ENCODE measurements at places on chromosomes 3 and 15. TPM values are rescaled to one million over a fixed set of nuclear protein-coding genes. Genes with fewer than 3 reads are reported as not detected.

DNA sequence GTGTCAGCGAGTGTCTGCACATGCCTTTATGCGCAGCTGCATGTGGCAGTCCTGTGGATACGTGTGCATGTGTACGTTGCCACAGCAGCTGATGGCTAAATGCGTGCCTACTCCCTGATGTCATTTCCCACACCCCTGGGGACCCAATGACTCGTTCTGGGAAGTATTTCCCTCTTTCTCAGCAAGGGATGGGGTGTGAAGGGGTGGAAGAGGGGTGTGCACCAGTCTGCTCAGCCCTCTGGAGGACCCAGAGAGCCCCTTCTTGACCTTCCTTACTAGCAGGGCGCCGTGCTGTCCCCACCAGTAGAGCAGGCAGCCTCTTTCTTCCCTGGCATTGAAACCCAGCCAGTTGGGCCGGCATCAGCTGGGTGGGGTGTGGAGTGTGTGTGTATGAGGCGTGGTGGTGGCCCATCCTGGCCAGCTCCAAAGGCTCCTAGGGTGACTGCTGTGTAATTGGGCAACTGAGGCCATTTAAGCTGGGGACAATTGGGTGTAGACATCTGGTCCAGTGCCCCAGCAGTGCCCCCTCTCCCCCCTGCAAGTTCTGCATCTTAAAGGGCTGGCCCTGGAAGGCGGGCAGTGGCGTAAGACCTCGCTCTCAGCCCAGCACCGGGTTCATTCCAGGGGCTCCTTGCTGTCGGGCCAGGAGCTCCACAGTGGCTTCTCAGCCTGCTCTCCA, 19.2 kb downstream of the SNX33 start:
- peaks cover 89% of the 10 kb centered on the region for H3K4me1 ChIP-seq
- peak; percentile 86 for DNase-seq
- H3K27me3 ChIP-seq: no peaks in the 10 kb centered on the region
- no peaks in the 10 kb centered on the region for H3K36me3 ChIP-seq

DNA sequence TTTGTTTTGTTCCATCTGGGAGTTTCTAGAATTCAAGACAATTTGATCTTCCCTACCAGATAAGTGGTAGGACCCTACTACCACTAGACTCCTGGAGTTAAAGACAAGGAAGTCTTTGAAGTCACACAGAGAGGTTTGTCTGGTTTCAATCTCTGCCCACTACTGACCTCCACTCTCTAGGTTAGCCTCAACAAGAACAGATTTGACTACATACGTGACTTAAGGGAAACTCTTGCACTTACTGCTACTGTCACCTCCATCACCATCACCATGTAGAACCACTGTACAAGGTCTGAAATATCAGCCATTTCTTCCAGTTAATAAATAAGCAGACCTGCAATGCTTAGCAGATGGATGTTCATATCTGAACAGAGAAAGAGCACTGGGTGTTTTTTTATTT, 148.3 kb upstream of the ARHGEF26 start:
- H3K36me3 ChIP-seq: no peaks in the 10 kb centered on the region
- no peak overlapping the region for H3K4me3 ChIP-seq
- no peak overlapping the region for H3K27ac ChIP-seq

DNA sequence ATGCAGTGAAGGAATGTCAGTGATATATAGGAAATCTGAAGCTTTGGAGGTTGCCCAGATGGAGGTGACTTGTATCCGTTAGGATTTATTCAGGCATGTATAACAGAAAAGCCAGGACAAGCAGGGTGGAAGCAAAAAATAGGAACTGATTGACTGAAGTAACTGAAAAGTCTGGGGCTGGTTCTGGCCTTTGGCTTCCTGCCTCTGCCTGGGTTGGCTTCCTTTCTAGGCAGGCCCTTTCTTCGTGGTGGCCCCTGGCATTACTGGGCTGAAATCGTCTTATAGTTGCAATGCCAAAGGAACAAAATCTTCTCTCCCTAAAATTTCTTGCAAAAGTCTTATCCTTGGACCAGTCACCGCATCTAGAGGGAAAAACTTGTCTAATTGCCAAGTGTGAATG, 386.1 kb downstream of the PTPRG start:
- H3K27me3 ChIP-seq: no peaks in the 10 kb centered on the region
- peaks cover 25% of the 10 kb centered on the region for H3K4me1 ChIP-seq
- H3K27ac ChIP-seq: no peak overlapping the region
- no peak for DNase-seq
- H3K4me3 ChIP-seq: no peak overlapping the region
- no peaks in the 10 kb centered on the region for H3K36me3 ChIP-seq

DNA sequence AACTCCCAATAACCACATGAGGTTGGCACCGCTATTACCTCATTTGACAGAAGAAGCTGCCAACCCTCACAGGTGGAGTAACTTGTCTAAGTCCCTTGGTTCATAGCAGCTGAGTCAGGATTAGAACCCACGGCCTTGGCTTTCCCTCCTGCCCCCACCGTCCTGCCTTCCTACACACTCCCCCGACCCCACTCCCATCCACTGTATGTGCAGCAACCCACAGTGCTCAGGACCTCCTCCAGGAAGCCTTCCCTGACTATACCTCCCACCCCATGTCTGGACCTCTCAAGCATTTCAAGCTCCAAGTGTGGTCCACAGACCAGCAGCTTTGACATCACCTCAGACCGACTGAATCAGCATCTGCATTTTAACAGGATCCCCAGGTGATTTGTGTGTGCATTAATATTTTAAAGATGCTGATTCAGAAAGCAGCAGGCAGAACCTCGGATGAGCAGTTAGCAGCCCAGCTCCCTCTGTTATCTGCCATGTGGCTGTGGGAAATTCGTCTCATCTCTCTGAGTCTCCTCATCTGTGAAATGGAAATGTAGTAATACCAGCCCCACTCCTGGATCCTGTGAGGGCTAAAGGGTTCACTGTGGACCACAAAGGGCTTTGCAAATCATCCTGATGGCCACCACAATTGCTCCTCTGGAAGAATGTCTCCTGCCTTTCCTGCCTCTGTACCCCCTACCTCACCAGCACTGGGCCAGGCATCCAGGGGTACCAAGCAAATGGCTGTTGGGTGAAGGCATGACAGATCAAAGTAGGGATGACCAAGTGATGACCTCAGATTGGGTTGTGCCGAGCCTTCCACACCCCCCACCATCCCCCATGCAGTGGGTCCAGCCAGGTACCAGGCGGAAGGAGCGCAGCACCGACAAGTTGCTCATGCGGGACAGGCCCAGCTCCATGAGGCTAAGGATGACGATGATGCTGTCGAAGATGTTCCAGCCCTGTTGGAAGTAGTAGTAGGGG, 62.7 kb downstream of the SCN5A start:
- no peaks in the 10 kb centered on the region for H3K27me3 ChIP-seq
- no peaks in the 10 kb centered on the region for H3K36me3 ChIP-seq
- H3K4me1 ChIP-seq: no peaks in the 10 kb centered on the region

The GRAMD1C gene
- 10.7 TPM for total RNA-seq

GRCh38 chr3:157469561-157470294, 33.1 kb downstream of the PTX3 start:
- no peaks in the 10 kb centered on the region for H3K27me3 ChIP-seq
- H3K4me1 ChIP-seq: no peaks in the 10 kb centered on the region
- no peaks in the 10 kb centered on the region for H3K36me3 ChIP-seq
- H3K27ac ChIP-seq: no peak overlapping the region
- H3K4me3 ChIP-seq: no peak overlapping the region

The P2RY14 gene
- 4.3 TPM for total RNA-seq

GRCh38 chr3:27311400-27311799, 57.8 kb downstream of the NEK10 start:
- no peaks in the 10 kb centered on the region for H3K36me3 ChIP-seq
- H3K4me3 ChIP-seq: no peak overlapping the region
- DNase-seq: no peak
- H3K4me1 ChIP-seq: no peaks in the 10 kb centered on the region
- no peak overlapping the region for H3K27ac ChIP-seq

The ABCF3 gene
- 50.2 TPM for total RNA-seq

GRCh38 chr15:97998307-97999071, 38.0 kb downstream of the ARRDC4 start:
- DNase-seq: no peak
- H3K27me3 ChIP-seq: no peaks in the 10 kb centered on the region
- no peak overlapping the region for H3K27ac ChIP-seq
- no peaks in the 10 kb centered on the region for H3K36me3 ChIP-seq
- H3K4me1 ChIP-seq: no peaks in the 10 kb centered on the region

- no peaks in the 10 kb centered on the region for H3K27me3 ChIP-seq
- no peak overlapping the region for H3K27ac ChIP-seq
- peaks cover 13% of the 10 kb centered on the region for H3K4me1 ChIP-seq
- no peak for DNase-seq
- no peaks in the 10 kb centered on the region for H3K36me3 ChIP-seq
These were observed 52.4 kb downstream of the TNIK start for GRCh38 chr3:171407759-171408158.

DNA sequence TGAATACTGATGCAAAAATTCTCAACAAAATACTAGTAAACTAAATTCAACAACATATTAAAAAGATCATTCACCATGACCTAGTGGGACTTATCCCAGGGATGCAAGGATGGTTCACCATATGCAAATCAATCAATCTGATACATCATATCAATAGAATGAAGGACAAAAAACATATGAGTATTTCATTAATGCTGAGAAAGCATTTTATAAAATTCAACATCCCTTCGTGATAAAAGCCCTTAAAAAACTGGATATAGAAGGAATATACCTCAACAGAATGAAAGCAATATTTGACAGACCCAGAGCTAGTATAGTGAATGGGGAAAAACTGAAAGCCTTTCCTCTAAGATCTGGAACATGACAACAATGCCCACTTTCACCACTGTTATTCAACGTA, 43.0 kb upstream of the FBN1 start:
- no peak overlapping the region for H3K27ac ChIP-seq
- no peak overlapping the region for H3K4me3 ChIP-seq
- no peaks in the 10 kb centered on the region for H3K36me3 ChIP-seq

GRCh38 chr15:50390554-50391264, 33.5 kb upstream of the USP8 start:
- H3K27ac ChIP-seq: no peak overlapping the region
- H3K27me3 ChIP-seq: no peaks in the 10 kb centered on the region
- no peak overlapping the region for H3K4me3 ChIP-seq
- H3K4me1 ChIP-seq: no peaks in the 10 kb centered on the region
- no peak for DNase-seq

DNA sequence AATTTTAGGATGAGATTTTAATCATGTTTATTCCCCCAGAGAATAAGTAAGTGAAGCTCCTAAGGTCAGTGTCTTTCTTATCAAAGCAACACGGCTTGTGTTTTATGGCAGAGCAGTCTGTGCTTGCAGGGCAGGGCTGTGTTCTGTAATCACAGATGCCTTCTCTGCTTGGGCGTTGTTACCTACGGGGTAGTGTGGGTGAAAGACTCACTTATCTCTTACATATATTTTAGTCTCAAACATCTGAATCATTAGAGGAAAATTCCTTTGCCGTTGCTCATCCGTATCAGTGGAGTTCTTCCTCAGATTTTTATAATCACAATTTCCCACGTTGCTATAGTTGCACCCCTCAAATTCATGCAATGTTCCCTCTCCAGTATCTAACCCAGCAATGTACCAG, 271.7 kb upstream of the MEIS2 start:
- no peak for DNase-seq
- H3K4me3 ChIP-seq: no peak overlapping the region
- no peaks in the 10 kb centered on the region for H3K4me1 ChIP-seq
- no peaks in the 10 kb centered on the region for H3K36me3 ChIP-seq

DNA sequence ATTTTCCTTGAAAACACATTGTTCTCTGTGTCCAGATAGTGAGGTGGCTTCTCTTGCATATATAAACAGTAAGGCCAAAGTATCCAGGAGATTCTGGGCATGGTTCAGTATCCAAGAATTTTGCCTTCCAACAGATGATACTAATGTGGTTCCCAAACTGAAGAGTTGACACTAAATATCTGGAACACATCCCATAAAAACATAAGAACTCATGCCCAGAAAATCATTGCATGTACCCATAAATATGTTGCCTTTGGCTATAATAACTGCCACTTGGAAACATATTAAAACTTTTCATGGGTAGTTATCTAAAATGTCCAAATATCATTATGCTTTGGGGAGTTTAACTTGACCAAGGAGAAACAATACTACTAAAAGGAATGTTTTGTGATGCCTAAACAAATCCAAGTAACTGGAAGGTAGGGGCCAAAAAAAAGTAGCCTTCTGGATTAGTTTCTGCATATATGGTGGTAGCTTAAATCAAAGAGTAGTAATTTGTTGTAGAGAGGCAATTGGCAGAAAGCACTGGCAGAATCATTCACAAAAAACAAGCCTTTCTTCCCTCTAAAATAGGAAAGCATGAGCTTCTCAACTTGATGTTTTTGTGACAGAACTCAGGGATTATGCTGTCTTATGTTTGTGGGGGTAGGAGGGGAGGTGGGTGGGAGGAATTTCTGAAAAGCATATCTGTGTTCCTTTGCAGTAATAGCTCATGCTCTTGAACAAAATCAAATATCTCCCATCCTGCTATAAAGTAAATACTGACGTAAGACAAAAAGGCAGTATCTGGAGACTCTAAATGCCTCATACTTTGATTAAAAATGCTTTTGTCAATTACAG, 753.9 kb downstream of the TUSC7 start:
- H3K36me3 ChIP-seq: no peaks in the 10 kb centered on the region
- peaks cover 11% of the 10 kb centered on the region for H3K4me1 ChIP-seq
- H3K27me3 ChIP-seq: no peaks in the 10 kb centered on the region

The THAP10 gene
- total RNA-seq: 1.4 TPM

DNA sequence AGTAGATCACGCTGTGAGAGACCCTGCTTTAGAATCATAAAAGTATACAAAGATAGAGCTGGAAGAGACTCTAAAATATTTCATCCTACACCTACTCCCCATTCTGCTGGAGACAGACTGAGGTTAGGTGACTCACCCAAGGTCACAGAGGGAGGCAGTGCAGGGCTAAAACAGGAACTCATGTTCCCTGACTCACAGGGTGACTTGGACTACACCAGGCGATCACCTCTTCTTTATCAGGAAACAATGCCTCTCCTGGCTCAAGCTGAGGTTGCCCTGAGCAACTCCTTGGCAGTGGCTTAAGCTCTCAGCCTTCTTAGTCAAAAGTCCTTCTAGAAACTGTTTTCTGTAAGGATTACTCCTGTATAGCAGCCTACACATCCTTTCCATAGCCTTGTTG, 26.4 kb upstream of the TNFAIP8L3 start:
- H3K27me3 ChIP-seq: no peaks in the 10 kb centered on the region
- peak overlapping the region; percentile 62 for H3K27ac ChIP-seq
- H3K4me1 ChIP-seq: peaks cover 23% of the 10 kb centered on the region
- H3K4me3 ChIP-seq: no peak overlapping the region
- H3K36me3 ChIP-seq: no peaks in the 10 kb centered on the region

DNA sequence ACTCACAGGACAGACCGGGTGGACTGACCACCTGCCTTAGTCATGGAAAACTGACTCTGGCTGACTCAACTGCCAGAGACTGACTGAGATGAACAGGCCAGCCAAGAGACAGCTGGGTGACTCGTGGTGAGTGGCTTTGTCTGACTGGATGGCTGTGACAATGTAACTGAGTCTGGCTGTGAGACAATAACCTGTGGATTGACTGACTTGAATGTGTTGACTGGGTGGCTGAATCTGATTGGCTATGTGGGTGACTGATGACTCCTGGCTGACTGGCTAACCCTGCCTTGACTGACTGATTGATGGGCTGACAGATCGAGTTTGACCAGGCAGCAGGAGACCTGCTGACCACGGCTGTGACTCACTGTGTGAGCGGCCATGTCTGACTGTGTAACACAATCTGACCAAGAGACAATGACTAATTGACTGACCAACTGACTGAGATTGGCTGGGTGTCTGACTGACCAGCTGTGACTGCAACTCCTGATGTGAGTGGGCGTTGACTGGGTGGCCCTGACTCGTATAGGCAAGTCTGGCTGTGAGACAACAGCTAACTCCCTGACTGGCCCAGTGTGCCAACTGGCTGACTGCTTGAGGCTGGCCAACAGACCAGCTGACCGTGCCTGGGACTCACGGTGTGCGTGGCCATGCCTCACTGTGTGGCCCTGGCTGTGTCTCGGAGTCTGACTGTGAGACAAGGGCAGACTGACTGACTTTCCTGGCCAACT, 509.1 kb downstream of the SHQ1 start:
- H3K27ac ChIP-seq: no peak overlapping the region
- H3K4me1 ChIP-seq: peaks cover 65% of the 10 kb centered on the region
- no peaks in the 10 kb centered on the region for H3K36me3 ChIP-seq
- H3K4me3 ChIP-seq: no peak overlapping the region
- peak; percentile 77 for DNase-seq
